ENCODE measurements at places on chromosomes 1 and 21.

DNA sequence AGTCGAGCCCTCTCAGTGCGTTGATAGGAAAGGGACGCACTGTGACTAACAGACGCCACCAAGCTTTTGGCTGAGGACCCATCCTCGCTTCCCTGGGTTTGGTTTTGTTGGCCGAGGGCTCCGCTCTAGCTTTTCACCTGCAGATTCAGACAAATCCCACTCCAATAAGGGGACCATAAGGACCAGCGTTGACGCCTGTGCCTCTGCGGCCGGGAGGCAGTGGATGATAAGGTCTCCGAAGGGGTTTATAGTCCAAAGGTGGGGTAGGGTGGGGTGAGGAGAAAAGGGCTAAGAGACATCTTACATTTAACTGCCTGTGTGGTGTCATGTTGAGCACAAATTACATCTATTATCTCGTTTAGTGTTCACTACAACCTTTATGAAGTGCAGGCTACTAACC is 760 bp downstream of the PEX14 start:
- no peak for DNase-seq

DNA sequence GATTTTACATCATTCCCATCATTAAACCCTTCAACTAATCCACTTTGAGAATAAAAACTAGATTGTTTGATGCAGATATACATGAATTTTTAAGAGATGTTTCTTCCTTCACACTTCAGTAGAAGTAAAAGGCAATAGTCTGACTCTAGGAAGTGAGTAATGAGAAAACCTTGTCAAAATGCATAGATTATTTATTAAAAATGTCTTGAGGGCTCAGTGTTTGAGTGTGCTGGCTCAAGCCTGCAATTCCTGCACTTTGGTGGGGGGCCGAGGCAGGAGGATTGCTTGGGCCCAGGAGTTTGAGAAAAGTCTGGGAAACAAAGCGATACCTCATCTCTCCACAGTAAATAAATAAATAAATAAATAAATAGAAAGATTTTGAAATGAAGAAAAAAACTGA is 177.1 kb downstream of the NEGR1 start:
- DNase-seq, result no peak

GRCh38 chr21:39176271-39176709 is 7.0 kb downstream of the PSMG1 start:
- DNase-seq, result no peak

GRCh38 chr1:186985889-186986491 is 157.2 kb downstream of the PLA2G4A start:
- peak; percentile 16 for DNase-seq

GRCh38 chr21:26933448-26933847 is 33.4 kb downstream of the ADAMTS5 start:
- DNase-seq, result no peak

- no peak for DNase-seq
Measured at GRCh38 chr21:37670883-37671282, 245.4 kb downstream of the KCNJ6 start.

DNA sequence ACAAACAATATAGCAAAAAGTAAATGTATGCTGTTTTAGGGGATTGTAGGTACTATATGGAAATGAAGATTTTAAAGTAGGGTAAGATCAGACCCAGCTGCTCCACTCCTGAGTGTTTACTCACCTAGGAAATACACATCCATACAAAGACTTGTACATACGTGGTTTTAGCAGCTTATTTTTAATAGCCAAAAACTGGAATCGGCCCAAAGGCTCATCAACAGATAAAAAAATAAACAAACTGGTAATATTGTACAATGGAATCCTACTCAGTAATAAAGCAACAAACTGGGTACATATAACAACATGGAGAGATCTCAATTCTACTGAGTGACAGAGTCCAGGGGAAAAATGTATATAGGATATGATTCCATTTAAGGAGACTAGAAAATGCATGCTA is 179.2 kb upstream of the TMEM51 start:
- no peak for DNase-seq

- DNase-seq, result peak; percentile 28
Measured at GRCh38 chr1:156383023-156383422, 14.0 kb downstream of the RHBG start.

DNA sequence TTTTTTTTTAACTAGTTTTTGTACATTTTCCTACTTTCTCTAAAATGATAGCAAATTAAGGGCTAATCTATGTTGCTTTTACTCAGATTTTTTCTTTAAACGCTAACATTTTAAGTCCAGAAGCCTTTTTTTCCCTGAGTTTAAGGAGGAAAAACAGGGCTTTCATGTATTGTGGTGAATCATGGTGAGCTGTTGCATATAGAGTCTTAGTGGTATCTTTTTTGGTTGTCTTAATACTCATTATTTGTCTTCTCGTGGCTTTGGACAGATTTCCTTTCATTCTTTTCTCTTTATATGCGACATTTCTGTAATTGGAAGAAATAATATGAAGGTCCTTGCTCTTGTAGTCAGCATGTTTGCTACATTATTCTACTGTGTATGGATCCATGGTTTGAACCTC is 1015.6 kb downstream of the PLA2G4A start:
- DNase-seq, result no peak

DNA sequence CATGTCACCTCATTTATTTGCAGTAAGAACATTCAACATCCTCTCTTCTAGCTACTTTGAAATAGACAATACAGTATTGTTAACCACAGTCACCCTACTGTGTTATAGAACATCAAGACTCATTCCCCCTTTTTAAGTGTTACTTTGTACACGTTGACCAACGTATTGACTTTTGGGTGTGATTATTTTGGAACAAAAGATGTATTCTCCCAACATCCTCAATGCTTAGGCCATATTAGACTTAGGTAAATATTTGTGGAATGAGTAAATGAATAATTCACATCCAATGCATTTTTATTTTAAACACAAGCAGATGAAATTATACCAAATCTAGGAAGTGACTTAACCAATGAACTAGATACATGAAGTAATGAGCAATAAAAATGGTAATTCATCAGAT is 296.6 kb downstream of the CHRM3 start:
- DNase-seq, result no peak

DNA sequence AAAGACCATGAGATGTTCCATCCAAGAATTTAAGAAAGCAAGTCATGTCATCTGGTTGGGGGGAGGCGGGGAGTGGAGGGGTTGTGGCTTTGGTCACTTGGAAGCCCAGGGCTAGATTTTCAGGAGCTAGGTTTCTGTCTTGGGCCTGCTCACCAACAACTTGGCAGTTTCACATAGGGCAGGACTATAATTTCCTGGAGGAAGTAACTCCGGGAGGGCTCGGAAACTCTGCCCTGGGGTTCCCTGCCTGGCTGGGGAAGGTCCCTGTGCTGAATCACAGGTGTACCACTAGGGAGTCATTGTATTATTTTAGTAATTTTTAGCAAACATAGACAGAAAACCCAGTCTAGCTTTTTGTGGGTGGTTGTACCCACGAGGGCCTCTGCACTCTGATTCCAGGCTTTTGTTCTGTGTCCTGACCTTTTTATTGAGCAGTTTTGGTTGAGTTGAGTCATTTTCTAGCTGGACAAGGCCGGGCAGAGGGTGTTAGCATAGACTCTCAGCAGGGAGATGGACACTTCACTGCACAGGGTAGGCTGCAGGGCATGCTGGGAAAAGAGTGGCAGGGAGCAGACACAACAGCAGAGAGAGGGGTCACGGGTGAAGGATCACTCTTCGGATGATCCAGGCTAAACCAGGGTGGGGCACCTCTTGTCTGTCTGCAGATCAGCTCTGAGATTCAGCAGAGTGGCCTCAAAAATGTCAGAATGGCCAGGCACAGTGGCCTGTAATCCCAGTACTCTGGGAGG is 144.7 kb downstream of the GRIK3 start:
- no peak for DNase-seq

- DNase-seq, result no peak
Measured at GRCh38 chr1:116962987-116963639, 38.4 kb upstream of the CD101 start.

GRCh38 chr21:24824209-24824608 is 783.1 kb downstream of the MRPL39 start:
- no peak for DNase-seq

DNA sequence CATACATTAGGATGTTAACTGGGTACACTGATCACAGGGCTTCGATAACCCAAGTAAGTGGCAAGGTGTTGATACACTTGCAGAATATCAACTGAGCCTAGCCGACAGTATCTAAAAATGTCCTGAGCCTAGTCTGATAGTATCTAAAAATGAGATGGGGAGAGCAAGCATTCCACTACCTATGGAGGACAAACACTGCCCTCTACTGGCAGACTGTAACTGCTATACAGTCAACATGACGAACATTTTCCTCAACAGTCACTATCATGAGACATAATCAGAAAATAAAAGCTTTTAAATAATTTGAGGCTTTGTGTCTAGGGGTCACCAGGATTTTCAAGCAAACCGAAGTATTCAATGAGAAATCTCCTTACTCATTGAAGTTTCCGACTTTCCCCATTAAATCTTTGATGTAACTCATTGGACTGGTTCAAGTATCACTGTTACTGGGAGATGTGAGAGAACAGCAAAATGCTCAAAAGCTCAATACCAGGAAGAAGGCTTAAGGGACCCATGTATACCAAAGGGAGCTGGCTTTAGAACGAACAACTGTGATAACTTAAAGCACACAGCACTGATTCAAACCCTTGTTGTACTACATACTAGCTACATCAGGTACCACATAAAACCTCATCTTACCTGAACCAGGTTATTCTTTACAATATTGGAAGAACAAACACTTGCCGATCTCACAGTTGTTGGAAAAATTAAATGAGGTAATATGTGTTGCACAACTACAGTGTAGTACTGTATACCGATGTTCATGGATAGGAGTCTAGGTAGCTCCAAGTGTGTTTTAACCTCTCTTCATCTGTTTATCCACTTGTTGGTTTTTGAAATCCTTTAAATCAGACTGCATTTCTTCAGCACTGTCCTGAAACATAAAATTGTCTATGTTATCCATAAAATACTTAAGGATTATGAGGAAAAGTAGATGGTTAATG is 31.1 kb upstream of the SLC45A3 start:
- peak; percentile 75 for DNase-seq

GRCh38 chr1:209651138-209651587 is 1.1 kb downstream of the LAMB3 start:
- DNase-seq, result no peak

DNA sequence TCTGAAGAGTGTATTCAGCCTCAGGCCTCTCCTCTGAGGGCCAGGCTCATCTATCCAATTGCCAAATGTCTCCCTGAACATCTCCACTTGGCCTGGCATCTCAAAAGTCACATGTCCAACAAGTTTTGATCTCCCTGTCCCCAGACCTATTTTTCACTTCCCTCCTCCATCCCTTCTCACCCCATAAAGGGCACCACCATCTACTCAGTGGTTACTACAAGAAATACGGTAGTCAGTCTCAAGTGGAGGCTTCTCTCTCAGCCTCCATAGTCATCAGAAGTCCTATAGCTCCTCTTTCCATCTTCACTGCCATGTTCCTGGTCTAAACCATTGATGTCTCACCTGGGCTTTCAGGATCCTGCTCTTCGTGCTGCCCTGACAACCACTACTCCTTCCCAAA is 82.5 kb upstream of the EDN2 start:
- no peak for DNase-seq

DNA sequence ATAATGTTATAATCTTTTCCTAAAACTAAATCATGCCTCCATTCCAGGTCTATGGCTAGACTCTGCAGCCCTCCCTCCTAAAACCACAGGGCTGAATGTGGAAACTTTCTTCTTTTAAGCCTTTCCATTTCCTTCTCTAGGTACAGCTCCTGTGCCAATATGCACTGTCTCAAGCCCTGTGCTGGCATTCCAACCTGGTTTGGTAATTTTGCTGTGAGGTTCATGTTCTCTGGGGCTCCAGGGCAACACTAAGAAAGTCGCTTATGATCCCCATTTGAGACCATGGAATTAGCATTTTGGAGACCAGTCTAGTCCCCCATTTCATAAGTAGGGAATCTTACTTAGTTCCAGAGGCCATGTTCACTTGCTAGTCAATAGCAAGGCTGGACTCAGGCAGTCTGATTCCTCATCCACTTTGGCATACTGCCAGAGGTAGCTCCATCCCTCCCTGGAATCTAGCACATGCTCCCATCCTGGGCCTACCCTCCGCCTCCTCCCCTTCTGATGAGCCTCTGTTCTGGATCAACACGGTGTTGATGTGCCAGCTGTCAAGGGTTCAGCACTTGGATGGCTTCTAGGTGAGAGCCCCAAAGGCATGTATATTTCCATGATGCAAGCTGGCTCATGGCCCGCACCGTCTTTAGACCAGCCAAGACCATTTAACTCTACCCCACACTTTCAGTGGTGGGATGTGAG is 36.5 kb downstream of the ZMYND12 start:
- no peak for DNase-seq

DNA sequence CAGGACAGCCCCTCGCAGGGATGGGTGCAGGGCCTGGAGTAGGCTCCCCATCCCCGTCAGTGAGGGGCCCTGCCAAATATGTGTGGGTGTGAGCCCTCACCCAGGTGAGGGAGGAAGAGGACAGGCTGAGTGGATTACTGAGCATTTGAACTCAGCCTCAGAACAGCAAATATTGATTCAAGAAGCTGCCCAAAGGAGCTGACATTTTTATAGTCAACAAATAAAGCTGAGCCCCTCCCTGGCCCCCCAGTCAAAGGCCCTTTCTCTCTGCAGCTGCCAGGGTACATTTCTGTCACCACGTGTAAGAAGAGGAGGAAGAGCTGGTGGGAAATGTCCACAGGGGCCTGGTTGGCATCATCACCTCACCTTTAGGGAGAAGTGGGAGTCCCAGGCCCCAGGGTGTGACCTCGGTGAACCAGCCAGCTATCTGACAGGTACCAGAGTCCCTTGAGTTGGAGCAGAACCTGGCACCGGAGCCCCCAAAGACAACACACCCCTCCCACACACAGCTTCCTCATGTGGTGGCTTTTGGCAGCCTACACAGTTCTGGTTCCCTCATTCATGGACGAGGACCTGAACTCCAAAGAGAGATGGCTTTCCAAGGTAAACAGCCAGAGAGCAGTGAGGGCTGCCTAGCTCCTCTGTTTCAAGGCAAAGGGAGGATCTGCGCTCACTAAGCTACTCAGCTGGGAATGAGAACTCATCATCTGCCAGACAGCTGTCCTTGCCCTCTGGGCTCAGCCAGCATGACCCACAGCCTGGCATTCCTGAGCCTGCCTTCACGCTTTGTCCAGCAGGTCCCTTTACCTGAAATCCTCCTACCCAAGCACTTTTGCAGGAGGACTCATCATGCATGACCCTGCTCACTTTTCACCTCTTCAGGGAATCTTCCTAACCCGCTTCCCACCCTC is 43.0 kb upstream of the TENT5C start:
- DNase-seq, result no peak

DNA sequence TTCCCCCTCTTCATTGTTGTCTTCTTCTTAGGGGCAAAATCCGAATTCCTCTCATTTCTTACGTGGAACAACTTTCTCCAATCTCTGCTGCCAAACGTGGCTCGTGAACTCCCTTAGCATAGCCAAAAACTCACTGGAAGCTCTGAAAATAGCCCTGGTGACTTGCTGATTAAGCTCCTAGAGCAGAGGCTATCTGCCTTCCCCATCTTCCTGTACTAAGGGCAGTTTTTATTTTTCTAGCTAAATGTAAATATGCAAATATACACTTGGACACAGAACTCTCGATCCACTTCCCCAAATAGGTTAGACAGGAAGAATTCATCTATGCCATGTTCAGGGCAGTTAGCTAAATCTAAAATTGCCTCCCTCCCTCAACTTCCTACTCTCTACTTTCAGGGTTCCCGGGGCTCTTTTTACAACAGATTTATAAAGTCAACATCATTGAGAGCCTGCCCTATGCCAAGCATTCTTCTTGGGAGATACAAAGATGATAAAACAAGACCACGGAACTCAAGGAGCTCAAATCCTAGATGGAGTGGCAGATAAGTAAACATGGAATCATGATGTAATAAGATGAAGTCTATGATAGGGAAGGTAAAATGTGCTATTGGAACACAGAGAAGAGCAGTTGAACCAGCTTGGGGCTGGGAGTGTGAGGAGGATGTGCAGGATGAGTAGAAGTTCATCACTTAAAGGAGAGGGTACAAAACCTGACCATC is 59.4 kb upstream of the FMOD start:
- DNase-seq, result no peak
